IPS DF 6.9 (cell line): ENCODE measurements at places on chromosomes 7 and 10.

DNA sequence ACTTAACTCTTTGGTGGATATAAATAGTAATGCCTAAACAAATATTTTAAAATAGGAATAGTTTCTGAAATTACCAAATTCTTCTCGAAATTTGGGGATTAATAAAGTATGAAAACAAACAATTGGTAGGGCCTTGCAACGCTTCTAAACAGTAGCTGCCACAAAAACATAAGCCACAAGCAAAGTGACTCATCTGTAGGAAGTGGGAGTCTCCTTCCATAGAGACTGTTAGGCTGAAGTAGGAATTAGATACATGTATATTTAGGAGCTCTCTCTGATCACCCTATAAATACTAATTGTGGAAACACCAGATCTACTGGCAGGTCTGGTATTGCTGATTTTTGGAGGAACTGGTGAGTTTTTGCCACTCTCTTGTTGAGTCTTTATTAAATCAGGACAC is 5.7 kb upstream of the LMOD2 start:
- no peak for DNase-seq

DNA sequence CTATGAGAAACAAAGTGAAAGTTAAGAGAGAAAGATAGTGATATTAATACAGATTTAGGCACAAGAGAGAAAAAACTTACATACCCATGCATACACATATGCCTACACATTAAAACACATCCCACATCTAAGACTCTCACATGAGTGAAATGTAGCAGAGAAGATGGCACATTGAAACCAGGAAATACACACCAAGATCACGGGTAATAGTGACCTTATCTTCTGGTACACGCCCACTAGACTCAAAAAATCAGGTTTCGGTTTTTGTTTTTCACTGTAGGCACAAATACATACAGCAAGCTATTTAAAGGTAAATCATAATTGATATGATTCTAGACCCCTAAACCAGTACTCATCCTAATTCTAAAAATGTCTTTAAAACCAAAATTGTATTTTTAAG is 225.2 kb upstream of the TAC1 start:
- DNase-seq = no peak

- DNase-seq = no peak
Measured at GRCh38 chr10:51981731-51982130, 282.3 kb upstream of the CSTF2T start.

GRCh38 chr10:47024399-47025252 is 113.4 kb downstream of the PTPN20 start:
- peak; percentile 52 for DNase-seq

DNA sequence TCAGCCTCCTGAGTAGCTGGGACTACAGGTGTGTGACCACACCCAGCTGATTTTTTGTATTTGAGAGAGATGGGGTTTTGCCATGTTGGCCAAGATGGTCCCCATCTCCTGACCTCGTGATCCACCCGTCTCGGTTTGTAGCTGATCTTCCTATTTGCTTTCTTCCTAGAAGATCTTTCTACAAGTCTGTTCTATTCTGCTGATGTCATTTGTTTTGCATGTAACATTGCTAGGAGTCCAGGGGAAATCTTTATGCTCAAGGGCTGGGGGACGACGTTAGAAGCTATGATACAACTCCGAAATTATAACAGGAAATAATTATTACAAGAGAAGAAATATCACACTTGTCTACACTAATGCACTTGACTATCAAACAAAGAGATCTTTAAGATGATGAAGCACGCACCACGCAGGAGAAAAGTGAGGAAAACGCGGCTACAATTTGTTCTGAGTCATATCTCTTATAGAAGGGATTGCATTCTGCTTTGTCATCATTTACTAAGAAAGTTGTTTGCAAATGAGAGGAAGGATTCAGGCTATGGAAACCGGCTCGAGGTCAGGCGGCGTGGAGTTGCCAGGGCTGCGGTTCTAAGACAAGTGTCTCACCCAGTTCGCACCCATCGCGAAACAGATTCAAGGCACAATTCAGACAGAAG is 103.0 kb upstream of the CARD11 start:
- no peak for DNase-seq

- DNase-seq = no peak
Measured at GRCh38 chr10:13704964-13705363, 118.2 kb downstream of the PRPF18 start.

DNA sequence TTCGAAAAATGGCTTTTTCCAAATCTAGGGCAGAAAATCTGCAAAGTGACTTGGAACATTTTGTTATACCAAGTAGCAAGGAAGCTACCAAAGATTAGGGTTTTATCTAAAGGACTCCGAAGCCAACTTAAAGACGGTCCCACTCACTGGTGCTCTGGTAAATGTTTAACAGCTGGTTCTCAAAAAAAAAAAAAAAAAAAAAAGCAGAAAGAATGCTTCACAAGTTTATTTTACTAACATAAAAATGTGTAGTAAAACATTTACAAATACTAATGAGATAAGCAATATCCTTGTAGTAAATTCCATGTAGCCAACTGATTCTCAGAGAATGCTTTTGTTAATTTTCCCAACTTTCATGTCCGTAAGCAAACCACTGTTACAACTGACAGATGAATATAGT is 38.4 kb downstream of the TAF3 start:
- no peak for DNase-seq

GRCh38 chr10:29064680-29065079 is 224.2 kb upstream of the LYZL1 start:
- no peak for DNase-seq

DNA sequence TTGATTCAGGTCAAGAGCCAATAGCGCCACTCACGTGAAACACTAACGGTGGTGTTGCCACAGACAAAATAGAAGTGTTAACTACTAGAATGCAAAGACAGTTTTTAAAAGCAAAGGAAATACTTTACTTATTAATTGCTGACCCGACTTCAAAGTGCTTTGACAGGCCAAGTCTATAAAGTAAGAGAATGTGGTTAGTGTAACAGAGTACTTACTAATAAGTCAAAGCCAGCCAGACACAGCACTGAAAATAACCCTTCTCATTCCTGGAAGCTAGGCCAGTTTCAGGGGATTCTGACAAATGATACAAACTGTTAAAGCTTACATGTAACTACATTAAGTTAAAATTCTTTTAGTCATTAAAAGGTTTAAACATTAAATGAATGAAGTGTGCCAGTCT is 50.3 kb downstream of the ENO4 start:
- DNase-seq = no peak

- no peak for DNase-seq
Measured at GRCh38 chr7:2224934-2225333, 7.8 kb downstream of the MAD1L1 start.

- DNase-seq = peak; percentile 89
Measured at GRCh38 chr7:130486114-130486953, 5.6 kb upstream of the MEST start.

- no peak for DNase-seq
Measured at GRCh38 chr10:25182636-25183035, 7.8 kb downstream of the GPR158 start.

DNA sequence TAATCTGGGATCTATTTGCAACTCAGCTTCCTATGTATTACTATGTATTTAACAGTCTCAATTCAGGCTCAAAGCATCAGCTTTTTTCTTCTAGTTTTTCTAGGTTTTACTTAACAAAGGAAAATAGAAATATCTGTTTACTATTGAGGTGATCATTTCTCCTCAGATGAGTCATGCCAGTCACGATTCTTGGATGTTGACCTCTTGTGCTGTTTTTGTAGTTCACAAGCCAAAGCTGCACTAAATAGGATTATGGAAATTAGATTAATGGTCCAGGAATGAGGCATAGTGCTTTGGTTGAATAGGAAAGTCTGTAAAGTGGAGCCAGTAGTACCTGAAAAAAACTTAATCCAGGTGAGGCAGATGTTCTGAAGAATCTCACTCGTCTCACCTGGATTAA is 198.3 kb upstream of the KAT6B start:
- DNase-seq = no peak

DNA sequence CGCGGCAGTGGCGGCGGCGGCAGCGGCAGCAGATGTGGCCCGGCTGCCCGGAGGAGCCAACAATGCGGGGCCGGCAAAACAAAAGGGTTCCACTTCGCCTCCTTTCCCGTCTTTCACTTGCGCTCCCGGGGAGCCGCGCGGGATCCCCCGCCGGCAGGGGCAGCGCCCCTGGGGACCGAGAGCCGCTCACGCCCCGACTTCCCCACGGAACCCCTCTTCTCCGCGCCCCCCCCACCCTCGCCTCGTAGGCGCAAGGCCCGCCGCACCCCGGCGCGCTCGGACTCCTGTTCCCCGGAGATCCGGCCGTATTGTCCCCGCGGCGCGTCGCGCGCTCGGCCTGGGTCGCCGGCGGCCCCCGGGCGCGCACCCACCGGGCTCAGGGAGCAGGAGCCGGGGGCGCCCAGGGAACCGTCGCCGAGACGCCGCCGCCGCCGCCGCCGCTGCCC is 854 bp downstream of the CTBP2 start:
- DNase-seq = no peak

- no peak for DNase-seq
Measured at GRCh38 chr10:77149706-77150105, 487.9 kb downstream of the KCNMA1 start.

DNA sequence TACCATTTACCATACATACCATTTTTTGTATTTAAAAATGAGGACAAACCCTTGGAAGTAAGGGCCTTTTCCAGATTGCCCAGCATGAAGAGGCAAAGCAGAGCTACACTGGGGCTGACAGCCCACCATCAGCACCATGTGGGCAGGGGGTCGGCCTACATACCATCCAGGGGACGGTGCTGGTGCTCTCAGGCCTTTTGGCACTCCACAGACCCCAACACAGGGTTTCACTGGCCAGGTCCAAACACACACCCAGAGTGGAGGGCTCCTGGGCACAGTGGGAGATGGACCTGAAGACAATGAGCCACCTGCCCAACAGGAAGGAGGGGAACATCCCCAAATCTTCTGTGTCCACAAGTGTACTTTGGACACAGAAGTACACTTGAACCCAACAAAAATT is 69.2 kb upstream of the CAMK2B start:
- no peak for DNase-seq

DNA sequence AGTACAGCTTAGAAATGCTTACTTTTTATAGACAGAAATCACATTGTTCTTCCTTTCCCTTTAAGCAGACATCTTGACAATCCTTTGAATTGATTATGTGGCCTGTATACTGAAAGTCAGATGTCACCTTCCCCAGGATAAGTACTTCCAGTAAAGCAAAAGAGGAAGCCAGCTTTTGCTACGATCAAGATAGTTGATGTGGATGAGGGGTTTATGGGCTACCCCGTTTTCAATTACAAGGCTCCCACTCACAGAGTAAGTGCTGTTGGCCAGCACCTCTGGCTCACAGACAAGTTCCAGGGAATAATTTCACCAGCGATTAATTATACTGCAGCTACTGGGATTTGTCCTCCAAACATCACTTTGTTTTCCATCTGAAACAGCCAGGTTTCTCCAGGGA is 95.1 kb upstream of the SAMD8 start:
- no peak for DNase-seq

- DNase-seq = no peak
Measured at GRCh38 chr7:40647719-40648118, 512.9 kb downstream of the SUGCT start.

GRCh38 chr10:97895084-97895483 is 45.4 kb downstream of the GOLGA7B start:
- no peak for DNase-seq

DNA sequence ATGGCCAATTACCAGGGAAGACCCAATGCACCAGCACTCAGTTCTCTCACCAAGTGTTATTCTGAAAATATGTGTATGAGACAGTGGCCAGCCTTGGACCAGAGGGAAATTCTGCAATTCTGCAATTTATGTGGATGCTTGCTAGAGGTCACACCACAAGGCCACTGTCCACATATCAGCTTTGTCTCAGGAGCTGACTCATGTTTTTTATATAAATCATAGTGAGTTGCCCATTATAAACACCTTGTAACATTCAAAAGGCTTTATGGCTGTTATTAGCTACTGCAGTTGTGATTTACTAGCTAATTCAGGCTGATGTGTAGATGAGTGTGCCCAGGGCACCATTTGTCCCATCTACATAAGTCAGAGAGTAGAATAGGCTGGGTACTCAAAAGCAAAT is 649.0 kb downstream of the LRMDA start:
- no peak for DNase-seq

GRCh38 chr7:258476-259190 is 31.3 kb upstream of the FOXL3 start:
- DNase-seq = no peak

DNA sequence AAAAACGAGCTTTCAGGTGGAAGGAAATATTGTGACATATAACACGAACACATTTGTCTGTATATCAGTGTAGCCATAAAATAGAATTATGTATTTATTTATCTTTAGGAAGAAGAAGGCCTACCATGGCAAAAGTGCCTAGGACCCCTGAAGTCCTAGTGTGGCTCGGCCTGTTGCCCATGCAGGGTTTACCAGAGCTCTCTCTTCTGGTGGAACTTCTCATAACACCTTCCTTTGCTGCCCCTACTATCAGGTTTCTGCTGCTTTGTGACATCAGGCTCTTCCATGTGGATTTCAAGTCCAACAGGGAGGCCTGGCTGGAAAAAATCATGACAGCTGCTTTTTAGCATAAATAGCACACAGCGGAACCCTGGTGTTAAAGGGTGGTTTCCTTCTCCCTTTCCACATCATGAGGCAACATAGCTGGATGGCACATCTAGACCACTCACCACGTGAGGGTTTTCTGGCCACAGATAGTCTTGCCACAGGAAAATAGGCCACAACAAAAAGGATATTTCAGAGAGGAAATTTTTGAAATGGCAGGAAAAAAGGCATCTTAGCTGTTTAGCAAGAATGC is 44.8 kb upstream of the ADO start:
- DNase-seq = no peak

DNA sequence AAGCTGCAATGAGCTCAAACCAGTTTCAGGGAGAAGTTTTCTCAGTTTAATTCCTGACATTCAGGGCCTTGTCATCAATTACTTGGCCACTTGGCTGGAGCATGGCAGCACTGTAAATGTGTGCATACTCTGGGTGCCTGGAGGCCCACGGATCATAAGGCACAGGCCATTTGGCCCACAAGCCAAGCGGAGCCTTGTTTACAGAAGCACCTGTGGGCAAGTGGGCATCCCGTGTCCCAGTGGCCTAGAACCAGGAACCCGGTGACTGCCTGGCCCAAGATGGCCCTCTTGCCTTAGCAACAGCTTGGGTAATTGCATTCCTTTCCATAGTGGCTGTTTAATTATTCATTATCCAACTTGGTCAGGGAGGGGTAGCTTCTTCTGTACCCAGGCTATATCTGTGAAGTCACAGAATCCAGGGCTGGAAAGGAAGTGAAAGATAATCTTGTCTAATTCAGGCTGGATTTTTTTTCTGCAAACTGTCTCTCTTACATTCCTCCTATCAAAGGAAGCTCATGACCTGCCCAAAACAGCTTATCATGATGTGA is 426.4 kb upstream of the ZMIZ1 start:
- DNase-seq = no peak

DNA sequence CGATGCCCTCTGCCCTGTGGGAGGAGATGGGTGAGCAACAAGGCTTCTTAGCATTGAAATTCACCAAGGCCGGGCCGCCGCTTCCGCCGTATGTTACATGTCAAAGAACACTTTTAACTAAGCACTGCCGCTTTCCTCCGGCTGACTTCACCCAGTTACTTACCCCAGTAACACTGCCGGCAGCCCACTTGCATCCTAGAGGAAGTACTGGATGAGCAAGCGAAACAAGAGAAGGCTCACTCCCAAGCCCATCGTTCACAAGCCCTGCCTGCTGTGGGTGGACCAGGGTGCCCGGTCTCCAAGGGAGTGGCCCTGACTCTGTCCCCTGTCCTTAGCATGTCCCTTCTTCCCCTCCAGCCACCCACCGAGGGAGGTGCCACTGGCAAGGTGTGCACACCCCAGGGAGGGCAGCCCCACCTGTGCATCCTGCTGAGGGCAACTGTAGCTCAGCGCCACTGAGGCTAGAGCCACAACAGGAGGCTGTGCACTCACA is 73.1 kb upstream of the EBF3 start:
- DNase-seq = no peak

GRCh38 chr7:38880454-38880853 is 28.5 kb downstream of the VPS41 start:
- no peak for DNase-seq
